ENCODE measurements at places on chromosomes 1 and 21.
A peak's percentile ranks its signal among the peaks of the same experiment; 100 is the strongest.

GRCh38 chr1:3275471-3276340 is 178.8 kb upstream of the ARHGEF16 start:
- no peak for DNase-seq

GRCh38 chr1:228410015-228410414 is 3.4 kb upstream of the TRIM11 start:
- DNase-seq, result no peak

GRCh38 chr1:155094622-155094948 is 15.9 kb downstream of the EFNA3 start:
- no peak for DNase-seq

- DNase-seq, result no peak
Observed at GRCh38 chr1:157624471-157624870, 26.6 kb upstream of the FCRL4 start.

DNA sequence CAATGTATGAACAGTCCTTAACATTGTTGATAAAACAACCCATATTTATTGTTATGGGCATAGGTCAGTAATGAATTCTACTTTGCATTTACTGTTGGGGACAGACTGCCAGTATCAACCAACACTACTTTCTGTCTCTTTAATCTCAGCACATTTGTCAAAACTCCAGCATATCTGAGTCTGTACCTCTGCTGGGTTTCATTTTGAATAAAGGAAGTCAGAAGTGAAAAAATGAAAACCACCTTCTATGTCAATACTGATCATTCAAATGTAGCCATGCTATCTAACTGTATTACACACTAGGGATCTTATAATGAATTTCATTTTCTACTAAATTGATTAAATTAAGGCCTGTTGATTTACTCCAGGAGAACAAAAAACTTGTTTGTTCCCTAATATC is 24.2 kb upstream of the CXADR start:
- no peak for DNase-seq

DNA sequence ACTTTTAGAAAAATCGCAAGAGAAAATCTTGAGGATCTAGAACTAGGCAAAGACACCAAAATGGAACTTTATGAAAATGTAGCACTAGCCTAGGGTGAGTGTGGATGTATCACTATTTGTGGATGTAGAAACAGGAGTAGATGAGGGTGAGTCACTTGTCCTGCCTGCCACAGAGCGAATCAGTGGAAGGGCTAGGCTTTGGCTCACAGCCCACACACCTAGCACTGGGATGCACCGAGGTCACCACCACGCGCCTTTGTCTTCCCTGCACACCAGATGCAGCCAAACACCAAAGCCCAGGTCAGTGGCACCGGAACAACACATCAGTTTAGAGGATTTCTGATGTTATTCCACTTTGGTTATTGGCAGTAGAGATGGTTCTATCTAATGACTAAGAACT is 38.2 kb downstream of the PKNOX1 start:
- DNase-seq, result no peak

DNA sequence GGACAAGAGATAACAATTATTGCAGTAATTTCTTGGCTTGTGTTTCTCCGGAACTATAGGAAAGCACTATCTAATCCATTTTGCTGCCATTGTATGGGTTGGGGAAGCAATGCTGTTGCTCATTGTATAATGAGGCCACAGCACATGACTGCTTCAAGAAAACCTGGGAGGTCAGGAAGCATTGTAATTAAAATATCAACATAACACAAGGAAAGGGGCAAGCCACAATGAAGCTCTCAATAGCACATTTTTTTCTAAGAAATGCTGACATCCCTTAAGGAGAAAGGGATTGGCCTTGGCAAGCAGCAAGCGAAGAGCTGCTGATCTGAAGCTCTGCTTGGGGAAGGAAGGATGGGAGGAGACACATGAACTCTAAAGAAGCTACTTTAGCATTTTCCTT is 44.0 kb downstream of the PLPP3 start:
- no peak for DNase-seq

DNA sequence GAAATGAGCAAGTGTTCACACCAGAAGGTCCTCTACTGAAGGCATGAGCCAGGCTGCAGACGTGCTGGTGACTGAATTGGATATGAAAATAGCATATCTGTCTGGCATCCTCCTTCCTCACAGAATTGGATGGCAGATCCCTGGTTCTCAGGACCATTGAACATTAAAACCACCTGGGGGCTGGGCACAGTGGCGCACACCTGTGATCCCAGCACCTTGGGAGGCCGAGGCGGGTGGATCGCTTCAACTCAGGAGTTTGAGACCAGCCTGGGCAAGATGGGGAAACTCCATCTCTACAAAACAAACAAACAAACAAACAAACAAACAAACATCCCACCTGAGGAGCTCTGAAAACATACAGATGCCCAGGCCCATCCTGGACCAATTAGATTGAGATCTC is 23.4 kb downstream of the TEX35 start:
- no peak for DNase-seq

GRCh38 chr1:64895500-64895899 is 70.8 kb downstream of the JAK1 start:
- peak; percentile 55 for DNase-seq

DNA sequence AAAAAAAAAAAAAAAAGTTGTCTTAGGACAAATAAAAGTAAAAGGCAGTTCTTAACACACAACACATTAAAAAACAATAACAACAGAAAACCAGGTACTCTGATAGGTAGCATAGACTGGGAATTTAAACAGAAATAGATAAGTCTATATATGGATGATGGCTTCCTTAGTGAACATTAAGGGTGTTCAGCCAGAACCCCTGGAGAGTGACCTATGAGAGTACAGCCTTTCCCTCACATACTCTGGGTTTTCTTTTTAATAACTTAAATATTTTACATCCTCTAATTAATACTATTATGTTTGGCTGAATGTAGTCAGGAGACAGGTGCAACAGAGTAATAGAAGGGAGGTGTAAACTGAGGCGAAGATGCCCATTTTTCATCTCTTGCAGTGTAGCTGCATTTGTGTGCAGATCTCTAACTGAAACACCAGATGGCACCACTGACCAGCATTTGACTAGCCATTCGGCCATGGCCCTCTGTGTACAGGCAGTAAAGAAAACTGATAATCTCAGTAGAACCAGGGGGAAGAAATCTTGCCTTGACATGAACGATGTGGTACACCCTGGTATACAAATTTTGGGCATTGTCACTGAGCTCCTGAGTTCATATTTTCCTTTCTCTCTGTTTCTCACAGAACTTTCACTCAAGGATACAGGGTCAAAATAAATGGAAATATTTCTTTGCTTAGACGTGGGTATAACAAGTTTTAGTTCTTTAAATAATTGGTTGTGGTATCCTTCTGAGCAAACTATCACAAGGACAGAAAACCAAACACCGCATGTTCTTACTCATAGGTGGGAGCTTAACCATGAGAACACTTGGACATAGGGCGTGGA is 7.6 kb downstream of the TTF2 start:
- no peak for DNase-seq

DNA sequence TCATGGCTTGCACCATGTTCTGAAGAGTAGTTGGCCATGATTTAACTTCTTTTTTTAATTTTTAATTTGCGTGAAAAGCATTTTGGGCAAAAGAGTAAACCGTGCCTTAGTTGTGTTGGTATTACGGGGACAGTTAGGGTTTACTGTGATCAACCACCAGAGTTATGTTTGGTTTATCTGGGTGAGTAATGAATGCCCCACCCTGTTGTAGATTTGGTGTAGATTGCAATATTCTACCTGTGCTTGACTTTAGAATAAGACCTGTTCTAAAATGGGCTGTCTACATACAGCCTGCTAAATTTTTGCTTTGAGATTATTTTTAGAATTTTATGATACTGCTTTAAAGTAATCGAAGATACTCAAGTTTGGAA is 1.4 kb downstream of the USP25 start:
- no peak for DNase-seq

- no peak for DNase-seq
Observed at GRCh38 chr1:12502336-12503109, 115.5 kb downstream of the DHRS3 start.

DNA sequence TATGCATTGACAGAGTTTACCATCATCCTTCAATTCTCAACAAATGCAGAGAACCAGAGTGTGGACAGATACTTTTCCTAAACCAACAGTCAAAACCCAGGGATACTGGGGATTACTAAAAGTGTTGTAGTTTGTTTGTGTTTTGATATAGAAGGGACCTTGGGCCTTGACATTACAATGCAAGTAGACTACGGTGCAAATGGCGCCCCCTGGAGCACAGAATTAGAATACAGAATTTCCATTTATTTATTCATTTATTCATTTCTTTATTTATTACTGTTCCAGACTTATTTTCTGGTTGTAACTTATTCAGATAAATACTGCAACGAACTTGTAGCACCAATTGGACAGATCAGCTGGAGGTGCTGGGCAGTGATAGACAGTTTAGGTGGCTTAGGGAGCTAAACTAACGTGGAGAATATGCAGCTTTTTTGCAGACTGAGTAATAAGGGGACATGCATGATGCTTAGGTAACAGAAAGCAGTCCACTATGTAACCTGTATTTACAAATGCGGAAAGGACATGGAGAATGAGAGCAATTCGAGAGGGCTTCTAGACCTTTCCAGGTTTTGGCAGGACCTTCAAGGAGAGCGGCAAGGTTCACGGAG is 42.6 kb downstream of the KIRREL1 start:
- DNase-seq, result no peak

- no peak for DNase-seq
Observed at GRCh38 chr1:46415514-46415913, 21.4 kb downstream of the FAAH start.

DNA sequence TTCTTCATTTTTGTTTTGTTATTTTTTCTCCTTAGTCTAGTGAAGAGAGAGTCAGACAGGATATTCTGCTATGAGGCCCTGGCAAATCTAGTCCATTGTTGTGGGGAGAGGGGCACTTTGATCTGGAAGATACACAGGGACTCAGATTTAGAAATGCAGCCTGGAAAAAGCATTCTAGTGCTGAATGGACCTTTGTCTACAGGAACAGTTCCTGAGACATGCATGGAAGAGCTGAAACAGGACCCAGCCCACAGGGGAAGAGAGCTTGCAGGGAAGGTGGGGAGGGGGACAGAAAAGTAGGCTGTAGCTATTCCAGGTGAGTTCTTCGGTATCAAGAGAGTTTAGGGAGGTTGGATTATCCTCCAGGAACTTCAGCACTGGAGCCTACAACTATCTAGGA is 98.5 kb downstream of the AKT3 start:
- no peak for DNase-seq

DNA sequence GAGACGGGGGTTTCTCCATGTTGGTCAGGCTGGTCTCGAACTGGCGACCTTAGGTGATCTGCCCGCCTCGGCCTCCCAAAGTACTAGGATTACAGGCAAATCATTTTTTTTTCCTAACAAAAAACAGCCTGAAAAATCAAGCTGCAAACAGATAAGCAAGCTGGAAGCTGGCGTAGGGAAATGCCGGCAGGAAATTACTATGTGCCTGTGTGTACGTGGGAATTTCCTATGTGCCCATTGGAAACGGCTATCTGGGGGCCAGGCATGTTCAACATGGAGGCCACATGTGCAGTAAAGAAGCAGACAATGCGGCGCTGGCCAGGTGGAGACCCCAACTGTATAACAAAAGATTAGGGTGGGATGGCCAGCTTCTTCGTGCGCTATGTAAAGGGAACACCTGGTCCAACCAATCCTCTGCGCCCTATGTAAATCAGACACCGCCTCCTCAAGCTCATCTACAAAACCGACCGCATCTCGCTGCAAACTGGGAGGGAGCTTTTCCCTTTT is 9.1 kb upstream of the AADACL4 start:
- no peak for DNase-seq

- no peak for DNase-seq
Observed at GRCh38 chr1:4375812-4376211, 278.6 kb upstream of the AJAP1 start.

DNA sequence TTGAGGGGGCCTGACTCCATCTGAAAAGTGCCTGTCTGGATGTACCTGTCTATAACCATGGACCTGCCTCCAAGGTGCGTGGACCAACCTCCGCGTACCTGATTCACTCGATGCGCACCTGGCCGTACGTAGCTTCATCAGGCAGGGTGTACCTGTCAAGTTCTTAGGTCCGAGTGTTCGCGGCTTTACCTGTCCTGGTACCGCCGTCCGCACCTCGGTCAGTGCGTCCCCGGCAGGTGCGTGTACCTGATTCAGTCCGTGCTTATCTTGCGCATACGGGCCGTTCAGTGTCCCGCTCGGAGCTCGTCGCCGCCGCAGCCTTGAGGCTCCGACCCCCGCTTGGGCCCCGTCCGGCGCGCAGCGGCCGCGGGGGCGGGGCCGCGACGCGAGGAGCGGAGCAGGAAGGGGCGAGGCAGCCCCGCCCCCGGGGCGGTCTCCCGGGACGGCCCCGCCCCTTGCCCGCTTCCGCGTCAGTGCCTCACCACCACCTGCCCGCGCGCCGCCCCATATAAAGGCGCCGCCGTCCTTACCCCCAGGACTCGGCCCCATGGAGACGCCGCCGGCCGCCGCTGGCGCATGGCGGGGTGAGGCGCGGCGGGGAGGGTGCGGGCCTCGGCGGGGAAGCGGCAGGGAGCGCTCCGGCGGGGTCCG is at the start of gene ZC3H12A:
TSS of gene ZC3H12A (plus strand) at position 535 of the 651 bp plus-strand sequence. CDS start 917 bp downstream, outside the sequence.
- DNase-seq, result peak; percentile 53

- DNase-seq, result no peak
Observed at GRCh38 chr1:194028002-194028401, 841.6 kb upstream of the B3GALT2 start.

DNA sequence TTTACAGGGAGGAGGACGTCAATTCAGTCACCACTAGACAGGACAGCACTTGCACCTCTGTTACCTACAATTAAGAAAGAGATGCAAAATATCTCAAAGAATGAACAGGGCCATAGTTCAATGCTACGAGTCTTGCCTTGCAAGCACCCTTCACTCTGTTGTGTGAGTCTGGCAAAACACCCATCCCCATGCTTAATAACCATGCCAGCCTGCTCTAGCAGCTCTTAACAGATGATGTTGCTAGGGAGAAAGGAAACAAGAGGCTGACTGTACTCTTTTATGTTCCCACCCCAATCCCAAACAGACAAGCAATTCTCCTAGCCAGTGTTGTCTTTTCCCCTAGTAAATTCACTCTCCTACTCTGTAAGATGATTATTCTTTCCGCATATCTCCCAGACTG is 5.3 kb downstream of the CBR1 start:
- DNase-seq, result no peak

DNA sequence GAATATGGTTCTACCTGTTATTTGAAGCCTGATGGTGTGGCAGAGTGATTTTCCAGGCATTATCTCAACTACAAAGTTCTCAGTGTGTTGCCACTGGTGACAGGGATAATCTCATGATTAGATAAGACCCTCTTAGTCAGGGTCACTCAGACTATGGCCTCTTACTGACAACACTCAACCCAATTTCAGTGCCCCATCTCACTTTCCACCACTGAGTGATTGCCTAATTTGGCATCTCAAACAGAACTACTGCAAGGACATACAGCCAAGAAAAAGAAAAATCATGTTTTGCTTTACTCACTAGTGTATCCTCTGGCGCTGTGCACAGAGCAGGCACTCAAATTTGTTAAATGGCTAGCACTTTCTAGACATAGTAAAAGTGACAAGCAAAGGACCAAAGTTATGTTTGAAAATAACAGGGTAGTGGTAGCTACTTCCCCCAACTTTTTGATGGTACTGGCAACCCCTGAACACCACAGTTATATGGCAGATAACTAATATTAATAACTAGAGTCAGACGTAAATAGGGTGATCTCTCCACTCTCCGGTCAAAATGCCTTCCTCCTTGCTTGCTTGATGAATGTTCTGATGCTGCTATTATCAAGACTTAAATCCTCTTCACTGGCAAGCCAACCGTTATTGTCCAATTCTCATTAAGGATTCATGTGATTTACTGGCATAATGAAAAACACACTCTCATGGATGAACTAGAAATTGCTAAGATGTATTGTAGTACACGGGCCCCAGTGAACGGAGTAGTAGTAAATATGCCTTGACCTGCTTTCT is 37.1 kb upstream of the SLC30A10 start:
- no peak for DNase-seq
